Head of caudate nucleus (tissue), 42 donors: ENCODE measurements at places on chromosomes 4 and X.

- DNase-seq: no peak
Observed at GRCh38 chrX:55524487-55524886, 34.8 kb upstream of the USP51 start.

GRCh38 chrX:48617542-48618340 lies 20.4 kb downstream of the WDR13 start:
- DNase-seq: no peak

GRCh38 chr4:59553063-59553720 lies 1646.9 kb upstream of the ADGRL3 start:
- DNase-seq: no peak

DNA sequence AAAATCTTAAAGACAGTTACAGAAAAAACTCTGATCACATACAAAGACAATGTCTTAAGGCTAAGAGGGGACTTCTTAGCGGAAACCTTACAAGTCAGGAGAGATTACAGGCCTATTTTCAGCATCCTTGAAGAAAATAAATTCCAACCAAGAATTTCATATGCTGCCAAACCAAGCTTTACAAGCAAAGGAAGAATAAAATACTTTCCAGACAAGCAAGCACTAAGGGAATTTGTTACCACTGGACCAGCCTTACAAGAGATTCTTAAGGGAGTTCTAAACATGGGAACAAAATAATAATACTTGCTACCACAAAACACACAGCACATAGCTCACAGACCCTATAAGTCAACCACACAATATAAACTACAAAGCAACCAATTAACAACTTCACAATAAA lies 255.8 kb upstream of the ZFP42 start:
- DNase-seq: no peak

GRCh38 chr4:48261281-48261680 lies 8.4 kb downstream of the TEC start:
- DNase-seq: no peak

- no peak for DNase-seq
Observed at GRCh38 chr4:99356992-99357391, 4.4 kb upstream of the ADH1C start.

GRCh38 chr4:159051245-159052071 lies 51.4 kb upstream of the RAPGEF2 start:
- no peak for DNase-seq

DNA sequence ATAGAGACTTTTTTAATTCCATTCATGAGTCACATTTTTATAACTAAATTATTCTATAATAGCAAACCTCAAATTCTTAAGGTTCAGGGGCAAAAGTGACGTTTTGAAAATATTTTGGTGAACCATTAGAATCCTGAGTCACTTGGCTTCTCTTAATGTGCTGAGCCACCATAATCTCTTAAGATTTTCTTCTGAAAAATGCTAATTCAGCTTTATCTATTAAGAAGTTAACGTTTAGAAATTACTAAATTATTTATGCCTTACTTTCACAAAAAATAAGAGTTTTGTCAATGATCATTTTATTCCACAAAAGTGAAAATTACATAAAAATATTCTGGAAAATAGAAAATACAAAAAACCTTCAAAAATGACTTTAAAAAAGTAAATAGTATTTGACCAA lies 72.5 kb downstream of the GPM6A start:
- no peak for DNase-seq

DNA sequence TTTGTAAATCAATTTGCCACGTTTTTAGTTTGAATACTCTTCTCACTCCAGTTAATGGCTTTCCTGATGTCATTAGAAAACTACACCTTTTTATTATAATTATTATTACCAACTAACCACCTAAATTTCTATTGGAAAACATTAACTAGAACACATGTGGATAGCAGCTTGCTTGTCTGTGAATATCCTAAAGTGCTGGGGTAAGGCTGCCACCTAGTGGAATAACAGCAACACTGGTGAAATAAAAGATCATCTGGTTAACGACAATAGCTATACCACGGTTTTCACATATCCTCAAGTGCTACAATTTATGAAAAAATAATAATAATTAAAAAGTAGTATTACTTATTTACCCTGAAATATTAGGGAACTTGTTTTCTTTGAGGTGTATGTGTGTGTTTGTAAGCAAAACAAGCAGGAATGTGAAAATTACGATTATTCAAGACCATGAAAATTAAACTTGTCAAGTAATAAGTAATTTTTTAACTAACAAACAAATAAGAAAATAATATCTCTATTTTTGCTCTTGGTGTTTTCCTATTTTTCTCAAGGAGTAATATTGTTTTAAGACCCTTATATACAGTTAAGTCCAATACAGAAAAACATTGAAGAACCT lies 130.1 kb upstream of the TECRL start:
- DNase-seq: peak; percentile 59

DNA sequence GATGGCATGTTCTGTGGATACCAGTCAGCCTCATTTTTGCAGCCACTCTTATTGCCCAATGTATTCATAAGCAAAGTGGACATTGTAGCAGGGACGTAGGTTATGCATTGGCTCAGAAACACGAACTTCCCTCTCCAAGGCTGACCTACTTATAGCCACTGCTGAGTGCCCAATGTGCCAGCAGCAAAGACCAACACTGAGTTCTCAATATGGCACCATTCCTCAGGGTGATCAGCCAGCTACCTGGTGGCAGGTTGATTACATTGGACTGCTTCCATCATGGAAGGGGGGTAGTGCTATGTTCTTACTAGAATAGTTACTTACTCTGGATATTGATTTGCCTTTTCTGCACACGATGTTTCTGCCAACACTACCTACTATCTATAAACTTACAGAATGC lies 306.9 kb downstream of the KCNIP4 start:
- no peak for DNase-seq

DNA sequence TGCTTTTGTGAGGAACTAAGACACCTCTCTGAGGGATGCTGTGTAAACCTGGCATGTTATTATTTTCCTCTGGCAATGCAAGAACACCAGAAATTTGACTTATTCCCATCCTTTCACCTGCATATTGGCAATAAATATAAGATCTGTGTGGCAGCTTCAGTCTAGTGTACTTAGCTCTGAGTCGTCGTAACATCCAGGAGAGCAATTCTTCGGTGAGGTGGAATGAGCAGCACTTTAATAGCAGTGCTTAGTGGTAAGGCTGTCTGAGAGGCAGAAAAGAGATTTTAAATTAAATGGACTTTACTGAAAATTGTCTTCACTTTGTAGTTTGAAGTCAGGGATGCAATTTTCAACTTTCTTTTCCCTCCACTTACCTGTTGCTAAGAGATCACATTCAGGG lies 344.9 kb downstream of the PCDH7 start:
- no peak for DNase-seq

GRCh38 chrX:43064096-43064495 lies 286.1 kb upstream of the PPP1R2C start:
- DNase-seq: no peak

GRCh38 chr4:21835712-21836111 lies 112.9 kb downstream of the KCNIP4 start:
- DNase-seq: no peak

DNA sequence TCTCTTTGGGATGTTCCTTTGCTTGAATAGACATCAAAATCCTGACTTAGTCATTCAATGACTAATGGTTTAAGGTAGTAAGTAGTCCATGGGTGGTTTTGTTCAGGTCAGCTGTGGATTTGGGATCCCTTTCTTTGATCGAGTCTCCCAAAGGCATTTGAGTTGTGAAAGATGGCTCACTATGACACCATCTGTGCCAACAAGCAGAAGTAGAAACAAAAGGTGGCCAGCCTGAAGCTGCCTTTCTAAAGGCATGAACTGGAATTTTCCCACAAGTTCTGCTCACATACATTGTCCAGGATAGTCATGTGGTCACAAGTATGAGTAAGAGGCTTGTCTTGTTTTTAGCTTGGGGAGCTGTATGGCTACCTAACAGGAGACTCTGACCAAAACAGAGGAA lies 129.9 kb downstream of the CCNG2 start:
- DNase-seq: no peak
